Activated naive CD4-positive, alpha-beta T cell (primary cell): ENCODE measurements at places on chromosomes 5 and 9.

DNA sequence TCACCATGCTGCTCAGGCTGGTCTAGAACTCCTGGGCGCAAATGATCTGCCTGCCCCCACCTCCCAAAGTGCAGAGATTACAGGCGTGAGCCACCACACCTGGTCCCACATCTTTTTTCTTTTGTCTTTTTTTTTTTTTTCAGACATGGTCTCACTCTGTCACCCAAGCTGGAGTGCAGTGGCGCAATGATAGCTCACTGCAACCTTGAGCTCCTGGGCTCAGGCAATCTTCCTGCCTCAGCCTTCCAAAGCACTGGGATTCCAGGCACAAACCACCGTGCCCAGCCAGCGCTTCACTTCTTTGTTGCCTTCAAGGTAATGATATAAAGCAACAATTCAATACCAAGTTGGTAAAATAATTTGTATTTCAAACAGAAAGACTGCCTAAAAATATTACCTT lies 78.8 kb downstream of the USP20 start:
- DNase-seq = no peak

DNA sequence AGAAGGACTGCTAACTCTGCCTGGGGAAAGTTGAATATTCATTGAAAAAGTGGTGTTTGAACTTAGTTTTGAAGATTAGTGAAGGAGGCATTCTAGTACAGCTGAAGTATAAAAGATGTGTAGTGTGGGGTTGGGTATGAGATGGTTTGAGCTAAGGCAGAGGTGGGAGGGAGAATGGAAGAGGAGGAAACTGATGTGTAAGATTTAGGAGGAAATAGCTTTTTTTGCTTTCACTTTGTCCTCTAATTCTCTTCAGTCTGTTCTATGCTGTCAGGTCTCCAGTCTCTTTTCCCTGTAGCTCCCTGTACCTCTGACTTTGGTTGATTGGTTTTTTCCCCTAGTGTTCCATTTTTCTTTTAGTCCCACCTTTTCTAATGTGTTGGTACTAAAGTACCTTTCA lies 9.0 kb downstream of the CREBRF start:
- DNase-seq = no peak

DNA sequence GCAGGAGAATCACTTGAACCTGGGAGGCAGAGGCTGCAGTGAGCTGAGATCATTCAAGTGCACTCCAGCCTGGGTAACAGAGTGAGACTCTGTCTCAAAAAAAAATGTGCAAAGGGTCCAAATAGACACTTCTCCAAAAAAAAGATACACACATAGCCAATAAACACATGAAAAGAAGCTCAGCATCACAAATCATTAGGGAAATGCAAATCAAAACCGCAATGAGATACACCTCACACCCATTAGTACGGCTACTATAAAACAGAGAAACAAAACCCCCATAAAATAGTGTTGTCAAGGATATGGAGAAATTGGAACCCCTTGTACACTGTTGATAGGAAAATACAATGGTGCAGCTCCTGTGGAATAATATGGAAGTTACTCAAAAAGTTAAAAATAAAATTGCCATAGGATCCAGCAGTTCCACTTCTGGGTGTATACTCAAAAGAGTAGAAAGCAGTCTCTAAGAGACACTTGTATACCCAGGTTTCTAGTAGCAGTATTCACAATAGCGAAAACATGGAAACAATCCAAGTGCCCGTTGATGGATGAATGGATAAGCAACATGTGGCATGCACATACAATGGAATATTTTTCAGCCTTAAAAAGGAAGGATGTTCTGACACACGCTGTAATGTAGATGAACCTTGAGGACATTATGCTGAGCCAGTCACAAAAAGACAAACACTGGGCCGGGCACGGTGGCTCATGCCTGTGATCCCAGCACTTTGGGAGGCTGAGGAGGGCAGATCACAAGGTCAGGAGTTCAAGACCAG lies 57.2 kb upstream of the PPARGC1B start:
- DNase-seq = no peak

- no peak for DNase-seq
These were observed 27.0 kb downstream of the IL9 start for GRCh38 chr5:135868681-135869080.

- no peak for DNase-seq
These were observed 706.6 kb upstream of the ZNF608 start for GRCh38 chr5:125452991-125453390.
